ENCODE measurements at places on chromosomes 4 and X.

- DNase-seq, result peak; percentile 71
Measured at GRCh38 chr4:107034996-107035818, 906 bp downstream of the DKK2 start.

- DNase-seq, result peak; percentile 3
Measured at GRCh38 chr4:860561-860960, 34.6 kb upstream of the CPLX1 start.

- DNase-seq, result no peak
Measured at GRCh38 chrX:867966-868647, 237.5 kb downstream of the SHOX start.

DNA sequence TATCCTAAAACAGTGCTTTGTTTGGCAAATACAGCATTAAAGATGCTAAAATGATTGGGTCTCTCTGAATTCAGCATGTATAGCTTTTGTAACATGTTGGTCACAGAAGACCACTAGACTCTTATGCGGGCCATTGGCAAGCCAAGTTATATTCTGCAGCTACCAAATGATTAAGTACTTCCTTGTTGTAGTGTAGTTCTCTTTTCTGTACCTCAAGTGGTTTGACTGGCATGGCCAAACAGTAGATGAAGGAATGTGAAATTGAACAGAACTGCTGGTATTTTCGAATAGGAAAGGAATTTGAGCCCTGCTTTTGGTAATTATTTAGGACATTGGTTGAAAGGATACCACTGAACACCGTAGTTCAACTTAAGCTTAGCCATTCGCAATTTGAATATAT, 193.9 kb upstream of the GPC4 start:
- no peak for DNase-seq

GRCh38 chr4:169063441-169063840, 53.4 kb upstream of the CBR4 start:
- DNase-seq, result no peak

DNA sequence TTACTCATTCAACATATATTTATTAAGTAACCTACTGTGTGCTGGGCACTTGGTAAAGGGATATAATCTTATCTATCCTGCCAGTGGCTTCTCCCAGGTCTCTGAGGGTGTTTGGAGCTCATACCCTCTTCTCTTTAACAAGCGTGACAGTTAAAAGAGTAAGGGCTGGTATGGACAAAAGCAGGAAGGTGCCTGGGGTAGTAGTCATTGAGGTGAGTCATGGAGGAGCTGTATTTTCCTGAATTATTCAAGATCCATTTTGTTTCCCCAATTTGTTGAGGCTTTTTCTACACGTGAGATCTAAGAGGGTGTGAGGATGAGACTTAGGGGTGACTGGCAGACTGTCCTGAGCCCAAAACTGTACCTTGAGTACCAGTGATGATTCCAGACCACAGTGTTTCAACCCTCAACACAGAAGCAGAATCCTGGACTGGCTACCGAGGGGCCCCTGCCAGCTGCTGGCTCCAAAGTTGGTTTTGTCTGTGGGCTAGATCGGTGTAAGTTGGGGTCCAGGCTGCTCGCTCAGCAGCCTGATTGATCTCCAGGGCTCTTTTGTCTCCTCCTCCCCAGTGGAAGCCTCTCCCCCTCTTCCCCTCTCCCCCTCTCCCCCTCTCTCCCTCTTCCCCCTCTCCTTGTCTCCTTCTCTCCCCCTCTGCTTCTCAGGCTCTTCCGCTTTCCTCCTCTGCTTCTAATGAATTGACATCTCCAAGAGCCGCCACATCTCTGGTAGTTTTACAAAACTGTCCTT, at the start of gene DRP2:
DRP2 (plus strand) TSS at position 671 of the 748 bp plus-strand sequence. CDS start 11,862 bp downstream, outside the sequence.
- no peak for DNase-seq

- no peak for DNase-seq
Measured at GRCh38 chr4:138277133-138277532, 35.0 kb upstream of the SLC7A11 start.

DNA sequence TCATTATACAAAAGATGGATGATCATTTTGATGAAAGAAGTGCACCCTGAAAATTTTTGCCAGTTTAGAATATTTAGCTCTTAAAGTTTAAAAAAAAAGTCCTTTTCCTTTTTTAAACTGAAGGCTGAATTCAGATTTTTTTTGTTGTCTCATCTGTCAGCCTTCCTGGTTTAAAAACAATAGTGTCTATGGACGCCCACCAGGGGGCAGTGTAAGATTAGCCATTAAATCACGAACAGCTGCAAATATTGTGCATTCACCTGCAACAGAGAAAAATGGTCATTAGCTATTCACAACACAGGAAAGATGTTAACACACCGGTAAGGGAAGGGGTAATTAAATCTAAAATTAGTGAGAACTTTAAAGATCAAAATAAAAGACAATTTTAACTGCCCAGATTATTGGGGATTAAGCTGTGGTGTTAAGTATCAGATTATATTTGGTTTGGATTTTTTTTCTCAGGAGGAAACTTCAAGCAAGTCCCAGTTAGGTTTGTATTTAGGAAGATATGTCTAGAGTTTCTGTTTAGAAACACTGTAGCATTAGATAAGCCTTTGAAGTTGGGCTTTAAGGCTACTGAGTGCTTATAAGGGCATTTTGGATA, 4.4 kb upstream of the CXorf38 start:
- DNase-seq, result peak; percentile 55

DNA sequence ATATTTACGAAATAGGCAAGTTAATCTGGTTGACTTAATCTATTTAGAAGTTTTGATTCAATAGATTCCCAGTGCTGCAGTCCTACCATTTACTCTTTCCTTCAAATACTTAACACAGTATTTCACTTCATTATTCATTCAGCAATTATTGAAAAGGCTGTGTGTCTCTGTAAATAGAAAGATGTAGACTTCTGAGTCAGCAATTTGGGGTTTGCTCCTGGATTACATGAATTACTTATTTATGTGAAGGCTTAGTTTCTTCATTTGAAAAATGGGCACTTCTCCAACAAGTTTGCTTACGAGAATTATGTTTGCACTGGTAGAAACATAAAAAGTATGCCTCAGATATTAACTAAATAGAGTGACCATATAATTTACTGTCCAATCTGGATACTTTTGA, 17.4 kb downstream of the ADAM29 start:
- DNase-seq, result no peak

DNA sequence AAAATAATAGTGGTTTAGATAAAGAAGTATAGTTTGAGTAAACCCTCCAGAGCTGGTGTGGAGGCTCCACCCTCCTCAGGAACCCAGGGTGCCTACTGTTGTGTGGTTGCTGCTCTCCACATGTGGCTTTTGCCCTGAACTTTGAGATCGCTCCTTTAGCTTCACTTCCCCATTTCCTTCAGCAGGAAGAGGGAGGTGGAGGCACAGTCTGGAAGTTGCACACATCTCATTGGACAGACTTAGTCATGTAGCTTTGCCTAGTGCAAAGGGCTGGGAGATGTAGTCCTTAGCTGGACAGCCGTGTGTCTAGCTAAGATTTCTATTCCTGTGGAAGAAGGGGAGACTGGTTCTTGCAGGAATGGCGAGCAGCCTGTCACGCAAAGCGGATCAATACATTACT, 37.9 kb downstream of the RGS12 start:
- no peak for DNase-seq

GRCh38 chr4:141074098-141074878, 59.0 kb downstream of the RNF150 start:
- DNase-seq, result no peak

DNA sequence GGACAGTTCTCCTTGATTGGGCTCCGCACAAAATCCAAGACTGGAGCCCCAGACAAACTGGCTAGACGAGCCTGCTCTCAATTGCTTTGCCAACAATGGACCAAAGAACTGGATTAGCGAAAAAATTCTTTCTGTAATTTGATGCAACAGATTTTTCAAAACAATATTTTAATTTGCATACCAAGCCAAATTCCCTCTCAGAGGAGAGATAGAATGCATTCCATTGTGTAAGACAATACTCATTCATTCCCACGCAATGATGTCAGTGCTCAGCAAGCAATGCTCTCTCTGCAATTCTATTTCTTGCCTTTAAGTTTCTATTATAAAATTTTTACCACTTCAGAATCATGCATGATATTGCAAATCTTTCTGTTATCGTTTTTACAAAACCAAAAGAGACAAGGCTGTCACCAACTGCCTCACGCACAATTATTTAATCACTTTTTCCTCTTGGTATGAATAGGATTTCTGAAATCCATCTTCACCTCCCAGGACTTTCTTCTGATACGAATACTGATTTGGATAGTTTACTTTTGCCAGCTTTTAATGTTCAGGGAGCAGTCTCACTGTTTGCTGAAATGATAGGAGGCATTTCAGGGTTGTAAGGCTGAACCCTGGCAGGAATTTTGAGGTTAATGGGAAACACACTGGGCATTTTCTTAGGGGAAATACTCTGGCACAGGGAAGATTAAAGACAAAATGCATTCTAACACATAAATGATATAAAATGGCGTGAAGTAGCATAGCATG, 46.1 kb upstream of the HCCS start:
- peak; percentile 37 for DNase-seq

GRCh38 chrX:154652311-154653047, 900 bp downstream of the CTAG2 start:
- DNase-seq, result no peak

- DNase-seq, result no peak
Measured at GRCh38 chr4:93865650-93866049, 37.1 kb downstream of the ATOH1 start.

- no peak for DNase-seq
Measured at GRCh38 chrX:19532709-19533108, 17.4 kb upstream of the MAP3K15 start.

- DNase-seq, result no peak
Measured at GRCh38 chr4:127410201-127410600, 222.6 kb upstream of the INTU start.

DNA sequence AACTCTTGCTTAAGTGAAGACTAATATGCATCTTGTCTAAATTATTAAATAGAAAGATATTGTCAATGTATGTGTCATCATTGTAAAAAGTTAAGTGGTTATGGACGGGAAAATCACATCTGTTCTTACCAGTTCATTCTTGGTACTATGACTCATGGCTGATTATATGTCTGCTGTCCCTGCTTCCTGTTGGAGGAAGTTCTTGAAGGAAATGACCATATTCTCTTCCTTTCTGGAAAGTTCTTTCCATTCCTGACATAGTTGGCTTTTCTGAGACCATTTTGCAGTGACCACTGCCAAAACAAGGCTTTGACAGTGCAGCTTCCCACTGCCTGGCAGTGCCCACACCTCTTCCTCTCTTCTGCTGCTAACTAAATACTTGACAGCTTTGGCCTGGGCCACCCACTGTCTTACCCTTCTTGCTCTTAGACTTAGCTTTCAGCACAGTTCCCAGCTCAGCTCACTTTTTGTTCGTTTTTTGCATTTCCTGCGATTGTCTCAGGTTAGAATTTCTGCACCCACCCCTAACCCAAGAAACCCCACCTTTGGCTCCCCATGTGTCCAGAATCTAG, 13.2 kb upstream of the CLDN24 start:
- no peak for DNase-seq

DNA sequence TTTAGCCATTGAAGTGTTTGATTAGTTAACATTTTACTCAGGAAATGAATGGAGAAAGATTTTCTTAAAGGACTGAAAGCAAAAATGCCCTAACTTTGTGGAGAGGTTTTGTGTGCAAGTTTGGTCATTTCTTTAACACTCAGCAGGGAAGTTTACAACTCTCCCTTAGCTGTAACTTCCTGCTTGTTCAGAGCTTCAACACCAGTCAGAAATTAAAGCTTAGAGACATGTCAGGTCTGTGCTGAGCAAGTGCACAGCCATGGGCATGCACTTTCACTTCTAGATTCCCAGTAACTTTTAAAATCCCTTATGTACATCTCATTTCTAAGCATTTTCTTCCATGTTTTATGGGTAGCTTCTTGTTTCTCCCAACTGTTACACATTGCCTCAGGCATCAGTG, 326.0 kb downstream of the ACTRT1 start:
- no peak for DNase-seq

DNA sequence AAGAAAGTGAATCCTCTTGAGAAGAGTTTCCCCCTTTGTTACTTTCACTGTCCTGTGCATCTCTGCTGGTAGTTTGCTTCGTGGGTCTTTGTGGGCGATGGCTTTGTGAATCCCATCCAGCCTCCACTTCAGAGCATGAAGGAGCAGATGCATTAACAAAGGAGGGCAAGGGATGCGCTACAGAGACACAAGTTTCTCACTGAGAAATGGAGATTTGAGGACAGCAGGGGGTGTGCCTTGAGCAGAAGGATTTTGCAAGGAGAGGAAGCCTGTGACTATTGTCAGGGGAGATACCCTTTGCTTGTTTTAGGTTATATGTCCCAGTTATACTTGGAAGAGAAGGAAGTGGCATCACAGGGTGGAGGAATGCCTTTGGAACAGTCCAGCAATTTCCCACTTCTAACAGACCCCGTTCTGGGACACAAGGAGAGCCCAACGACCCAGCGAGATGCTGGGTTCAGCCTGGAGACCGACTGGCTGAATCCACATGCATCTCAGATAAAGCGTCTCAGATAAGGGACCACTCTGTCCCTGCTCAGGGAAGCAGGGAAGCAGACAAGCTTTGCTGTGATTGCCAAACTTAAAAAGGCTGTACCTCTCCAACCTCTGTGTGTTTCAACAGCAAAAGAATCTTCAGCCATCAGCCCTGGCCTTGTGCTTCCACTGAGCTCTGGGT, 314.6 kb upstream of the GATB start:
- no peak for DNase-seq

GRCh38 chrX:70398899-70399298, 24.2 kb upstream of the GDPD2 start:
- no peak for DNase-seq

- DNase-seq, result no peak
Measured at GRCh38 chr4:101277671-101278070, 69.7 kb downstream of the PPP3CA start.

DNA sequence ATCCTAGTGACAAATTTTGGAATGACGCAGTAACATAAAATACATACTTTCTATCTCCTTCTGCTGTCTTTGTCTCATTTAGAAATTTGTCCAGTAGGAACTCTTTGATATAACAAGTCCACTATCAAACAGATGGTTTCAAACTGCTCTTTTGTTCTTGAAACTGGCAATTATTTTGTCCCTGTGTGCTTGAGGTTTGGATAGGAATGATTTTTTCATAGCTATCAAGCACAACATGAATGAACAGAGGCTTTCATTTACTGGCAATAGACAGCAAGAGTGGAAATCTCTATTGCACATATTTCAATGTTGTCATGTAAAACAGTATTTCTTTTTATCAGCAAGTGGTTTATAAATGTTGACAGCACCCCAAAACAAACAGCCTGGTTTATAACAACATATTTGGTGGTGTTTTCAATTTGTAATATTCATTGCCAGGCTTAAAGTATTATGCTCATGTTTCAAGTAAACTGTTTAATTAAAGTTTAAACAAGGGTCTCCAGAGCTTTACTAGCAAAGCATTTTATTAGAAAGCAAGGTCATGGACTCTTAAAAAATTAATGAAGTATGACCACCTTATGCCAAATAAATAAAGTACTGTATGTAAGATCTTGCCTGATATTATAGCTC, 60.0 kb downstream of the TIGD2 start:
- no peak for DNase-seq

GRCh38 chr4:145351922-145352321, 129.7 kb upstream of the SMAD1 start:
- no peak for DNase-seq

DNA sequence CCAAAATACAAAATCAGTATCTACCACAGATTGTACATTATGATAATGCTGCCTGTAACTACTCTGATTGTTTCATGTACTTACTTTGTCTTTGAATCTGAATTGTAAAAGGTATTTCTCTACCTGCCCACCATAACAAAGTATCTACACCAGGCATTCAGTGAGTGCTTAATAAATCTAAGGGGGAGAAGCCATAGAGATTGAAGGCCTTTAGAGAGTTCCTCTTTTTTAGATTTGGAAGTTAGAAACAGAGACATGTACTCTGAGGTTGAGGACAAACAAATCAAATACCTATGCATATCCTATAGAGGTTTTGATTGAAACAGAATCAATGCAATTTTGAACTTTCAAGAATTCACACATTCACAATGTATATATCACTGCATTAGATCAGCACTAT, 42.7 kb downstream of the SAT1 start:
- DNase-seq, result no peak
